ENCODE measurements at places on chromosomes 13 and 19.
A peak's percentile ranks its signal among the peaks of the same experiment; 100 is the strongest.

DNA sequence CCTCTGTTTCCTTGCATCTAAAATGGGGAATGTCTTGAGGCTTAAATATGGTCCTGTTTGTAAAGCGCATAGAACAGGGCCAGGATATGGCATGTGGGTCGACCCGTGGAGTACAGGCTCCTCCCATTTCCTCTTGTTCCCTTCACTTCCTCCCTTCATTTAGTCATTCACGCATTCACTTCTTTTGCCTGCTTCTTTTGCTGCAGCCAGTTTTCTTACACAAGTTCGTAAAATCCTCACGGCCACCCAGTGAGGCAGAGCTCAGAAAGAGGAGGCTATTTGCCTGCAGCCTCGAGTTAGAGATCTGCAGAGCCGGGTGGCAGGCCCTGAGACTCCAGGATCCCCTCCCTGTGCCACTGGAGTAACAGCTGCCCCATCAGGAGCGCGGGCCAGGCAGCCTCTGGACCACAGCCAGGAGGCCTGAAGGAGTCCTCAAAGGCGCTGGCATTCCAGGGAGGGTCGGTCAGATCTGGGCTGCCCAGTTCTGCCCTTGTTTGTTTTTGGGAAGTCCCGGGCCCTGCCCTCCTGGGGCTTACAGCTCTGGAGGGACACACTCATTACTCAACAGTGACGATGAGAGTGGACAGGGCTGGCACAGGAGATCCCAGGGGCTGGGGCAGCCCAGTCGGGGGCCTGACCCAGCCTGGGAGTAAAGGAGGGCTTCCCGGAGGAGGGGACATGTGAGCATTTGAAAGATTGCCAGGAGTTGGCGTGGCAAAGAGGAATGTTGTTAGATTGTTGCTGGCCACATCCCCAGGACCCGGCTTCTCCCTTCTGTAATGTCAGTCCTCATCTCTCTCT is 4.6 kb downstream of the PPP5C start:
- no peak for DNase-seq

DNA sequence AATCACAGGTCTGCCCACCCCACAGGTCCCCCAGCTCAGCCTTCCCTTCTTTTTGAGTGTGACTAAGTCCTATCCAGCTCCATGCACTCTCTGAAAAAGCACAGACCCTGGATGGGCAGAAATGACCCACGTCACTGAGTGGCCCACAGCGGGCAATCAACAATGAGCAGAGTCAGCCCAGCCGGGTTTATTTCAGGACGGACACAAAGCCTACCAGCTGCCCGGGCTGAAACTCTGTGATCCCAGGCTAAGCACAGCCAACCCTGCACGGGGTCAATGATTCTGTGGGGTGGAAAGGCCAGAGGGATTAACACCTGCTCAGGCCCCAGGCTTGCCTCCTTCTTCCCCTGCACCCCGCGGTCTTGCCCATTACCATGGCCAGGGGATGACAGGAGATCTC is 8.4 kb downstream of the NAPA start:
- DNase-seq: no peak

- peak; percentile 65 for DNase-seq
Measured at GRCh38 chr13:108155185-108156106, 59.9 kb downstream of the LIG4 start.

DNA sequence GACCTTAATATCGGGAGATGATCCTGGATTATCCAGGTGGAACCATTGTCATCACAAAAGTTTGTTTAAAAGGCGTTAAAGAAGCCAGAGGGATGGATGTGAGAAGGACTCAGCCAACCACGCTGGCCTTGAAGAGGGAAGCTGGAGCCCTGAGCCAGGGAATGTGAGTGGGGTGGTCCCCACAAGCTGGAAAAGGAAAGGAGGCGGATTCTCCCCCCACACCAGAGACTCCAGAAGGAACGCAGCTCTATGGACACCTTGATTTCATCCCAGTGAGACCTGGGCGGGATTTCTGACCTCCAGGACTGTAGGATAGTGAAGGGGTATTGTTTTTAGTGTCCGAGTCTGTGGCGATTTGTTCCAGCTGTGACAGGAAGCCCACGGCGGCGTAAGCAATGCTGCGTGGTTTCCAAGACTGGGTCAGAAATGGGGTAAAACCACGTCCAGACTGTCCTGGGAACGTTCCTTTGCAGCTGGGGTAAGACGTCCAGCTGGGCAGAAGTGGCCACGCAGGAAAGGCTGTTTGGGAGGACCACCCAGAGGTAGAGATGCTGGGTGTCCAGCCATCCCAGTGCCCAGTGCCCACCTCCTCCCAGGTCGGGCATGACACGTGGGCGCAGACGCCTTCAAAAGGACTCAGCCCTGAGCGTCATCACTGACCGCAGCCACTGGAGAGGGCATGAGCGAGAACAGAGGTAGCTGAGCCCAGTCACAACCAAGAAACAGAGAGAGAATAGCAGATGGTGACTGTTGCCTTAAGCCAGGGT is 125.4 kb upstream of the USP29 start:
- no peak for DNase-seq

DNA sequence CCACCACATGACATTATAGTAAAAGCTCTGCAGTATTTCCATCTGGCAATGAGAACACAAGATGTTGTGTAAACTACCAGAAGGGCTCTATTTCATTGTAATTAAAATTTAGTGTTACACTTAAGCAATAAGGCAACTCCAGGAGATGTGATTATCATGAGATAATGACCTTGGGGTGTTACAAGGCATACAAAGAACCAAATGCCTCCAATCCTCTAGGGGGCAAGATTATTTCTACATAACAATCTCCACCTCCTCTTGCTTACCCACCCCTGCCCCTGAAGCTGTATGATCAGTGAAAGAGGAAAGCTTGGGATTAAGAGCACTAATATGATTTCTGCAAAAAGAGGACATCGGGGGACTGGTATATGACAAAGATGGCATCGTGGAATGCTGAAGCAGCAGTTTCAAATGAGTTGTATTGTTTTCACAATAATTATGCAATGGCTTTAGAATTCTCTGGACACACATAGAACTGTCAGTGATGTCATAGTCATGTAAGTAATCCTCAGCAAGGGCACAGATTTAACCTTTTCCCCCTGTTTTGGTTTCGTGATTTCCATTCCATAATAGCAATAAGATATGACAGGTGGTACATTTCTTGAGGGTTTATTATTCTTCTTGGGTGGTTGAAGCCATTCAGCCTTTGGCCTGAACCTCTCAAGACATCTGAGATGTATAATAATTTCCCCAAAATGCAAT is 295.3 kb downstream of the MZT1 start:
- DNase-seq: no peak

- DNase-seq: no peak
Measured at GRCh38 chr19:33691736-33692135, 70.0 kb downstream of the CHST8 start.

DNA sequence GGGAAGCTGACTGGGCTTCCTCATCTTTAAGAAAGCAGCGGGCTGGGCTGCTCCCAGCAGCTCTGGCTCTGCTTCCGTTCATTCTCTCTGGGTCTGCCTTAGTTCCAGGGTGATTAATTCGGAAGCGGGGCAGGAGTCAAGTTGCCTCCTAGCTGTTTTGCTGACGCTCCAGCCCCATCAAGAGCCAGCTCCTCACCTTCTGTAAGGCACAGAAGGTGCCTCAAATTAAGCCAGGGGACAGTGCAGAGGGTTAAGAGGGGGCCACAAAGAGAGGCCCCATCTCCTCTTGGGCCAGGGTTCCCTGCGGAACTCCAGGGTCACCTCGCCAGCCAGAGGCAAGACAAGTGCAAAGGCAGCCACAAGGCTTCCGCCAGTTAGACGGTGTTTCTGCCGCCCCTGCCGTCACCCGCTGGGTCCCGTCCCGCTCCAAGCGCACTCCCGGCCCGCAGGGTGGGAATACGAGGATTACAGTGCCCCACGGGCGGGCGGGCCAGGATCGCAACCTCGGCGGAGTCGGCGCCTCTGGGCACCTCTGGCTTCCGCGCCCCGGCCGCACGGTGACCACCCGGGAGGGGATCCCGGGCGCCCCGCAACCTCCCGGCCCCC is 508 bp downstream of the SLC15A1 start:
- peak; percentile 8 for DNase-seq

DNA sequence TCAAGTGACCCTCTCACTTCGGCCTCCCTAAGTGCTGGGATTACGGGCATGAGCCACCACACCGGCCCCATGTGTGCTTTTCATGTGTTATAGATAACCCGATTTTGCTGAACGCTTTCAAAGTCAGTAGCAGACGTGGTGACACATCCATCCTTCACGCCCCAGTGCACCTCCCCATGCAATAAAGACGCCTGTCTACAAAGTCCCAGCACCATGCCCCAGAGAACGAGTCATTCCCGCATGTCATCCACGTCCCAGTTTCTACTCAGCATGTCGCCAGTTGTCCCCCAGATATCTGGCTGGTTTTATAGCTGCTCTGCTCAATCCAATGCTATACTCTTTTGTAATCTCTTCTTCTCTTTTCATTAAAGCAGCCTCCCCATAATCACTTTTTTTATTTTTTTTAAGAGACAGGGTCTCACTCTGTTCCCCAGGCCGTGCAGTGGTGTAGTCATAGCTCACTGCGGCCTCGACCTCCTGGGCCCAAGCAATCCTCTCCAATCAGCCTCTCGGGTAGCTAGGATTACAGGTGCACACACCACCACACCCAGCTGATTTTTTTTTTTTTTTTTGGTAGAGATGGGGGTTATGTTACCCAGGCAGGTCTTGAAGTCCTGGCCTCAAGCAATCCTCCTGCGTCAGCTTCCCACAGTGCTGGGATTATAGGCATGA is 42.5 kb downstream of the DNM2 start:
- no peak for DNase-seq

DNA sequence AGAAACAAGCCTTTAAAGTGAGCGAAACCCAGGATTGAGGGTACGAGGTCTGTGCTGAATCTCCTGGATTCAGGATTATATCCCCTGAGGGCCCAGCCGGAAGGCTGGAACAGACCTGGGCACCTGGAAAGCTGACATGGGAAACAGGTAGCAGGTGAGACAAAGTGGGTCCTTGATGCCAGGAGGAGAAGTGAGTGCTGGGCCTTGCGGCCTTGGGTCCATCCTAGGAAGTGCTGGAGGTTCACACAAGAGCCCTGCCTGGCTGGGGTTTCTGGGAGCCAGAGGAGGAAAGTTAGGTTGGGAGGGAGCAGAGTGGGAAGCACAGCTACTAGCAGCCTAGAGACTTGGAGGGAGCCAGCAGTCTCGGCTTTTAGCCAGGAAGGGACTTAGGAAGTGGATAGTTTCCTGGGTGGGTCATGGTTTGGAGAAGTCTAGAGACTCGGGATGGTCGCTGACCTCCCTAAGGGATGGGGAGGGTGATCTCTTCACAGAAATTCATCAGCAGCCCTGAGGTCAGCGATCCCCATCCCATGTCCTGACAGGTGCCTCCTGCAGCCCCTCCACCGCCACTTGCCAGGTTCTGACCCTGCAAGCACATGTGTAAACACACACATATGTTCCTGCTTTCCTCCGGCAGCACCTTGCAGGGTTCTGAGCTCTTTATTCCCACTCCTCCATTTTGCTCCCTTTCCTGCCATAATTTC is 29.4 kb upstream of the ZNF492 start:
- no peak for DNase-seq

GRCh38 chr19:50264483-50265186 is 61.2 kb downstream of the MYH14 start:
- DNase-seq: no peak

- DNase-seq: no peak
Measured at GRCh38 chr13:107458269-107458668, 757.1 kb downstream of the LIG4 start.

GRCh38 chr19:30629086-30629485 is 256.9 kb downstream of the ZNF536 start:
- DNase-seq: no peak

- no peak for DNase-seq
Measured at GRCh38 chr19:56834564-56835375, 5.8 kb downstream of the PEG3 start.

DNA sequence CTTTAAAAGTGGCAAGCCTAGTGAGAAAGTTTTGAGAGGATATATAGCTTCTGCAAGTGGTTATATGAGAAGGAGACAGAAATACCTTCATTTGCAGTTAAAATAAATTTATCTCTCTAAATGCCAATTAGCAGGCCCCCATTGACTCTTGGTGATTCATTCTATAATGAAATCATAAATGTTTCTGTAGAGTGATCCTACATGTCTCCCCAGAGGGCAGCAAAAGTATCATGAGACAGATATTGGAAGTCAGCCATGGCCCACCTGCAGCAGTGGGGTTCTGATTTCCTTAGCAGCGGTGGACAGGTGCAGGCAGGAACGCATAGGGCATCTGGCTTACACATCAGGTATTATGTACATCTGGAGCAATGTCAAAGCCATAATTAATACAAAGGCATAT is 385.4 kb upstream of the SLC10A2 start:
- no peak for DNase-seq

DNA sequence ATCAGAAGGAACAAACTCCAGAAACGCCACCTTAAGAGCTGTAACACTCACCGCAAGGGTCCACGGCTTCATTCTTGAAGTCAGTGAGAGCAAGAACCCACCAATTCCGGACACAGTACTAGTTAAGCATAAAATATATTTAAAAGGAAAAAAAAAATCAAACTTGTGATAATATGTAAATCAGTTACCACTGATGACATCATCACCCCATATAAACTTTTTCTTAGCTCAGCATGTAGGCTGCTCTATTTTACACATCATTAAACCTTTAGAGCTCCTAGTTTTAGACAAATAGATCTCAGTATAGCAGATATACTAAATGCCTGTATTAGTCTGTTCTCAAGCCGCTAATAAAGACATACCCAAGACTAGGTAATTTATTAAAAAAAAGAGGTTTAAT is 668.1 kb downstream of the PCDH9 start:
- no peak for DNase-seq

- DNase-seq: peak; percentile 37
Measured at GRCh38 chr13:24671386-24672113, 8.7 kb upstream of the ATP12A start.

DNA sequence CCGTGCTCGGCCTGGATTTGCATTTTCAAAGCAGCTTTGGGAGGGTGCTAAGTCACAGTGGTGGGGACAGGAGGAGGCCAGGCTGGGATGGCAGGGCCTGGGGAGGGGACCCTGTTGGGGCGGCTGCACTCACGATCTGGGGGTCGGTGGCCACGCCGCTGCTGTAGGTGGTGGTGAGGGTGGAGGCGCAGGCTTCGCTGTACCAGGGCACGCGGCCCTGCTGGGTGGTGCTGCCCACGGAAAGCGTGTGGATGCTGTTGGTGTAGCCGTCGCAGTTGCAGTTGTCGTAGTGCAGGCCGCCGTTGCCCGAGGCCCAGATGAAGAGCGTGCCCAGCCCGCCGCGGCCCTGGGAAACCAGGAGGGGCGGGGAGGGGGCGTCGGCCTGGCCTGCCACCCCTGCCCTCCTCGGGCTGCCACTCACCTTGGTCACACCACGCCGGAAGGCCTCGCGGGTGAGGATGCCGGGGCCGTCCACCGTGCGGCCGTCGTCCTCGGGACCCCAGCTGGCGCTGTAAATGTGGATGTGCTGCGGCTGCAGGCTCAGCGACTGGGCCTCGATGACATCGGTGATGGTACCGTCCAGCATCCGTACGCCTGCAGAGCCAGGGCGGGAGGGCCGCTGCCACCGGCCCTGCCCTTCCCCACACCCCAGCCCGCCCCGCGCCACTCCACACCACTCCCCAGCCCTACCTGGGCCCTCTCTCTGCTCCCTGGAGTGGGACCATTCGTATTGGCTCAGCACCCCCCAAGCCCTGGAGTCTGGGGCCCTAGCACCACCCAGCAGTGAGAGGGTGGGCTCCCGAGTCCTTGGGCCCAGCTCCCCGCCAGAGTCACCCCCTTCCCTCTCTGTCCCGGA is 3.2 kb downstream of the PCSK4 start:
- DNase-seq: no peak

GRCh38 chr19:5557691-5558090 is 10.1 kb downstream of the TINCR start:
- DNase-seq: no peak

- DNase-seq: no peak
Measured at GRCh38 chr19:19485161-19485997, 30.0 kb downstream of the TSSK6 start.

Data from neural crest cell (in vitro differentiated cells).